Ammon's horn (tissue), 1 donor: ENCODE measurements at places on chromosomes 7 and 10.

GRCh38 chr10:28479425-28479865, 53.5 kb upstream of the WAC start:
- DNase-seq: no peak

DNA sequence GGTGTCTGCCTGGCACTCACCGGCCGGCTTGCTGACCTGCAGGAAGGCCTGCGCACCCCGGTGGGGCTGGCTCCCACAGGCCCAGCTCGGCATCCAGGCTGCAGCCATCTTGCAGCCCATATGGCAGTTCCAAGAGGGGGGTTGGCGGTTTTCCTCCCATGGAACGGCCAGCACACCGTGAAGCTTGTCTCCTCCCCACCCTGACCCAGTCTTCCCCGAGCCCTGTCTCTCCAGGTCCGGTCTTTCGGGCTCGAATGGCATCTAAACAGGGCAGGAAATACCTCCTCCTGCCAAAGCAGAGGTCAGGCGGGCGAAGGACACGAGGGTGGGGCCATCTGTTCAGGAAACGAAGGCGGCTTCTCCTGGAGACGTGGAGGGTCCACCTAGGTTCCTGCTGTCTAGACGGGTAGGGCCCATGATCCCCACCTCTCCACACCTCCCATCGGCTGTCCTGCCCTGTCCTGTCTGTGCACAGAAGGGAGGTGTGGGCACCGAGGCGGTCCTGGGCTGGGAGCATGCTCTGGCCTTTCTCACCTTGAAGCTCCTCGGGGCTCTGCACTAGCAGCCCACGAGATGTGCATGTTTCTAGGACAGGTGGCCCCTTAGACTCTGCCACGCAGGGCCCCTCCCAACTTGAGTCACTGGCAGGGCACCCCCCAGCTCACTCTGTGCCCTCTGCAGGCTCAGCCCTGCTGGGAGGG, 113.7 kb upstream of the DIP2C start:
- no peak for DNase-seq

- DNase-seq: peak; percentile 13
These were observed 35.3 kb downstream of the CAPZA2 start for GRCh38 chr7:116897661-116898060.

DNA sequence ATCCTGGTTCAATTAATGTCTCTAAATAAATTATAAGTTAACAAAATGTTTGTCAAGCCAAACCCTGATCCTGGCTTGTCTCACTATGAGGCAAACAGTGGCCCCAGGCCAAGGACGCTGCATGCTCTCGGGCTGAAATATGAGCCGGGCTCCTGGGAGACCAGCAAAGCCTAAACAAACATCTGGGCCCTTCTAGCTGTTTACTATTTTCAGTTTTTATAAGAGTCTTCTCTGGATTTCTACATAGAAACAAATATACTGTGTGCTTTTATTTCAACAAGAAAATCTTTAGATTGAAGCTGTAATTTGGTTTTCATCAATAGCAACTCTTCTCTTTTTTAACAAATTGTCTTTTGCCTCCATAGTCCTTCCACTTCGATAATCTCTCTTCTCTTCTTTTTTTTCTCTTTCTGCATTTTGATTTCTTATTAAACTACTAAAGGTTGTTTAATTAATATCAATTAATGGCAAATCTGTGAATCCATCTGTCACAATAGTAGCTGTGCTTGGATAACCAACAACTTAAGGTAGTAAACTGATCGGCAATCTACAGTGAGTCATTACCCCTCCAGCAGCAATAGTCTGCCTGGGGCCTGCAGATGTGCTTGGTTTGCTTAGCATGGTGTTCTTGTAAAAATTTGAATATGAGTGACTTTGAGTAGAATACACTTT, 83.3 kb upstream of the DNAJC1 start:
- peak; percentile 71 for DNase-seq

DNA sequence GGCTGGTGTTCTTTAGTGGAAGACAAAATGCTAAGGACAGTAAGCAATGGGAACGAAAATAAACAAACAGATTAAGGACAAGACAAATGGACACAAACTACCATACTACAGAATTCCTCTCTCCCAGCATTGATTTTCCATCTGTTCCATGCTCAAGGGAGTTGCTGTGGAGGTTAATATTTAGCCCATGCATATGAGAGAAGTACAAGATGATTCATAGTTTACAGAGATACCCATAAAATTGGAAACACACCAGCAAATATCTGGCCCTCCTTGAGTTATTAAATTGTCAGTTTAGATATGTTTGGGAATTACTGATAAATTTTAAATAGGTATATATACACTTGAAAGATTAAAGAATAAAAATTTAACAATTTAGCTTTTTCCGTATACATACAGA, 69.8 kb downstream of the GLI3 start:
- DNase-seq: no peak

GRCh38 chr7:112125250-112125649, 80.9 kb downstream of the DOCK4 start:
- DNase-seq: peak; percentile 74
